ENCODE measurements at places on chromosomes 6 and 20.

DNA sequence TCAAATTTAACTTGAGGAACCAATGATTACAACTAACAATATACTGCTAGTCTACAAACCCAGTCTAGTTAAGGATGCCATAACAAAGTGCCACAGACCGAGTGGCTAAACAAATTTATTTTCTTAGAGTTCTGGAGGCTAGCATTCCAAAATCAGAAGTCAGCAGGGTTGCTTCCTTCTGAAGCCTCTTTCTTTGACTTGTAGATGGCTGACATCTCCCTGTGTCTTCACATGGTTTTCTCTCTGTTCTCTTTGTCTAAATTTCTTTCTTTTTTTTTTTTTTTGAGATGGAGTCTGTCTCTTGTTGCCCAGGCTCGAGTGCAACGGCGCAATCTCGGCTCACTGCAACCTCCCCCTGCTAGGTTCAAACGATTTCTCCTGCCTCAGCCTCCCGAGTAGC, 56.1 kb downstream of the NCOA3 start:
- no peak for DNase-seq

GRCh38 chr6:23532227-23532626, 593.8 kb upstream of the NRSN1 start:
- no peak for DNase-seq

- DNase-seq, result no peak
Measured at GRCh38 chr6:6975459-6976111, 132.2 kb upstream of the RREB1 start.

DNA sequence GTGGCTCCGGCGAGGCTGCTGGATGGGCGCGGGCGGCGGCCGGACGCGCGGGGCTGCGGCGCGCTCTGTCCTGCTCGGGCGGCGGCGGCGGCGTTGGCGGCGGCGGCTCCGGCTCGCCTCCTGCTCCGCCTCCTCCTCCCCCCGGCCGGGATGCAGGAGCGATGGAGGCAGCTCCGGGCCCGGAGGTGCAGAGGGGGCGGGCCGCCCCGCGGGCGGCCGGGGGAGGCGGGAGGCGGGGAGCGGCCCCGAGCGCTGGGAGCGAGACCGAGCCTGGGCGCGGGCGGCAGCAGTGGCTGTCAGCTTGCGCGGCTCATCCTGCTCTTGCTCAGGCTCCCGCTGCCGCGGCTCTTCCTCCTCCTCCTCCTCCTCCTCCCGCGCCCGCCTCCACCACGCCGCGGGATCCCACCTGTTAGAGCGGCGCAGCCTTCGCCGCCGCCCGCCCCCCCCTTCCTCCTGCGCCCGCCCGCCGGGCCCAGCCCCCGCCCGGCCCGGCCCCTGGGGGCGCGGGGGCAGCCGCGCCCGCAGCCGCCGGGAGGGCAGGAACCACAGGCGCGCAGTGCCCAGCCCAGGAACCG, at the start of gene NOL4L:
TSS of gene NOL4L (minus strand) at position 323 of the 575 bp plus-strand sequence. CDS start 443 bp downstream, outside the sequence.
- DNase-seq, result no peak

DNA sequence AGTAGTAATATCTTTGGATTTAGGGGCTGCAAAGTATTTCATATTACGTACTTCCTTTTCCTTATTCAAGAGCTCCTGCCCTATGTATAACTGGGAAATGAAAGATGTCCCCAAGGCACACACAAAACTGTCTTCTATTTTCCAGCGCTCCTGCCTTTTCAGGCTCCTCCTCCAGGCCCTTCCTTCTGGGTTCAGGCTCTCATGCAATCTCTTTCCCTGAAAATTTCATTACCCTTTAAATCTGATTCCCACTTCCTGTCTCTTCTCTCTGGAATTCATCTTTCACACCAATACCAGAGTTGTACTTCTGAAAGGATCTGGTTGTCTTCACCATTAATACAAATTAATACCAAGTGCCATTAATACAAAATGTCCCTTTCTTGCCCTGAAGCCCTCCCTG, 181.6 kb downstream of the UTRN start:
- DNase-seq, result no peak

GRCh38 chr6:114762145-114762544, 419.3 kb upstream of the HS3ST5 start:
- DNase-seq, result no peak

DNA sequence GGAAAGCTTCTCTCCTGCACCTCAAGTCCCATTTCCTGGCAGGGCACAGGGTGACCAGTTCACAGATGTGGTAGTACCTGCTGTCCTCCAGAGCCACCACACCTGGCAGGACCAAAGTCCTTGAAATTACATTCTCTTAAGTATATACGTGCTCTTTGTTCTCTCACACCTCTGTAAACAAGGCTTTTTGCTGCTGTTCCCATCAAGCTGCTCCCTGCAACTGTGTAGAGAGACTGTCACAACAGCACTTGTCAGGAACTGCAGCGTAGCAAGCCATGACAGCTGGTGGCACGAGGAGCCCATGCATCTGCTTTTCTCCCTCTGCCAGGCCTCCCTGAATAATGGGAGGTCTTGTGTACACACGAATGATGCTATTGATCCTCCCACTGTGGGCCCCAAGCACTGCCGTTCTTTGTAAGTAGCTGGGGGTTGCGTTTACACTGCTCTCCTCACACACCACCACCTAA, 431.8 kb downstream of the CD83 start:
- DNase-seq, result no peak
